ENCODE measurements at places on chromosomes 7 and 10.

DNA sequence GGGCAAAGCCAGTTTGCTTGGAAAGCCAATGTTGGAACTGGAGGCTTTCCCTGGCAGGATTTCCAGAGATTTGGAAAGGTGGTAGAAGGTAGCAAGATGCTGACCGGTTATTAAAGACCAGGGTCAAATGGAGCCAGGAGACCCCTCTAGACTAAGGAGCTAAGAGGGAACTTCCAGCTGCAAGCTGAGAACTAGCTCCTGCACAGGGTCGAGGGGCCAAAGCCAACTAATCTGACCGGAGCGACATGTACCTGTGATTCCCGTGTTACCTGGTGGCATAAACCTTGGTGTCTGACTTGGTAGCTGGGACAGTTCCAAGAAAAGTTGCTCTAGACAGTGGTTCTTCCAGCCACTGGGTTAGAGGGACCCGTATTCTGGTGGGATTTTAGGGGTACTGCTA is 41.8 kb downstream of the SPDYE5 start:
- no peak for DNase-seq

- no peak for DNase-seq
These were observed 97.7 kb upstream of the ZPBP start for GRCh38 chr7:50190776-50191175.

GRCh38 chr7:114832906-114833595 is 88.8 kb upstream of the MDFIC start:
- DNase-seq: no peak

- peak; percentile 60 for DNase-seq
These were observed 157.8 kb downstream of the SNX10 start for GRCh38 chr7:26449175-26450165.

DNA sequence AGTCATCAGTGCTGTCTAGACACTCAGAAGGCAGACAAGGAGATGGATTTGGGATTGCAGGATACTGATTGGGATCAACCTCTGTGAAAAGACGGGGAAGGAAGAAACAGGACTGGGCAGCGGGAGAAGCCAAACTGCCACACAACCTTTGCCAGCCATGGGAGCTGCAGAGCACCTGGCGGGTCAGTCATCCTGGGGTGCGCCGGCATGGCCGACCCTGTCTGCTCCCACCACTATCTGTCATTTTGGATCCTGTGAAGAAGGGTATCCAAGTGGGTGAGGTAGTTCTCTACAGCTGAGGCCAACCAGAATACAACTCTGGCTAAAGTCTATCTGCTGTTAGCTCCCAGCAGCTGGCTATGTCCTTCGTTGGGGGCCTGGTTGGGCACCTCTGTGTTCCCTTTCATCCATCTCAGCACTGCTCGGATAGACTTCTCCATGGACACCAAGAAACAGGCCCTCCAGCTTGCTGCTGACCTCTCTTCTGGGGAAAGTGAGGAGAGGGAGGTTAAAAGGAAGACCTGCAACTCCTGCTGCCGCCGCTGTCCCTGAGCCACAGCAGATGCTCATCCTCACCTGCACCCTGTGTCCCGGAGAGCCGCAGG is 11.7 kb upstream of the RBM17 start:
- no peak for DNase-seq
